Stimulated activated CD8-positive, alpha-beta memory T cell treated with anti-CD3 and anti-CD28 coated beads, Interleukin-4, amount 100 ng/mL, for 4 hours (primary cell): ENCODE measurements at places on chromosomes 7 and 10.
A peak's percentile ranks its signal among the peaks of the same experiment; 100 is the strongest.

DNA sequence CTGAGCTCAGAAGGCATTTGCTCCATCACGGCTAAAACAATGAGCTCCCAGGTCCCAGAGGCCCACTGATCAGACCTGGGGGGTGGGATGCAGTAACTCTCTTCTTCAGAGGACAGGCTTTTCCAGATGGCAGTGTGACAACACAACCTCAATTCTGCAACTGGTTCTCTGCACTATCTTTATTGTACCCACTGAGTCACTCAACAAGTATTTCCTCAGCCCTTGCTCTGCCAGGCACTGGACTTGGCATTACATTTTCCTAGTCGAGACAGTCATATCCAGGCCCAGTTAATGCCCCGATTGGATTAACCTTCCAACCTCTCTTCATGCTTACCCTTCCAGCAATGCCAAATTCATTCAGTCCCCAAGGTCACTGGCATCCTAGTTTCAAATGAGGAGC, 72.6 kb downstream of the JAZF1 start:
- no peak for DNase-seq

DNA sequence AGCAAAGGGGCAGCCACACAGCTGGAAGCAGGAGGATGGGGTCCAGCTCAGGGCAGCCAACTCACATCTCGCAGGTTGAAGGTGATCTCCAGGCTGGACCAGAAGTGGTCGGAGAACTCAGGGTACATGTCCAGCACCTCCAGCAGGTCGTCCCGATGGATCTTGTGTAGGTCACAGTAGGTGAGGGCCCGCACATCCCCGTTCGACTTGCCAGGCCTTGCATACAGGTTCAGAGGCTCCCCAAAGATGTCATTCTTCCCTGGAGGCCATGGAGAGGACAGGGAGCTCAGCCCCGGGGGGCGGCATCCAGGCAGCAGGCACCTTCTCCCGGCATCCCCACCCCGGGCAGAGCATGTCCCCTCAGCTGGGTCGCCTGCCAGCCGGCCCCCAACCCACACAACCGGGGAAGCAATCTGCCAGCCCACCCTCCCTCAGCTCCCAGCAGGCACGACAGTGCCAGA, 29.3 kb downstream of the KCNH2 start:
- no peak for DNase-seq

DNA sequence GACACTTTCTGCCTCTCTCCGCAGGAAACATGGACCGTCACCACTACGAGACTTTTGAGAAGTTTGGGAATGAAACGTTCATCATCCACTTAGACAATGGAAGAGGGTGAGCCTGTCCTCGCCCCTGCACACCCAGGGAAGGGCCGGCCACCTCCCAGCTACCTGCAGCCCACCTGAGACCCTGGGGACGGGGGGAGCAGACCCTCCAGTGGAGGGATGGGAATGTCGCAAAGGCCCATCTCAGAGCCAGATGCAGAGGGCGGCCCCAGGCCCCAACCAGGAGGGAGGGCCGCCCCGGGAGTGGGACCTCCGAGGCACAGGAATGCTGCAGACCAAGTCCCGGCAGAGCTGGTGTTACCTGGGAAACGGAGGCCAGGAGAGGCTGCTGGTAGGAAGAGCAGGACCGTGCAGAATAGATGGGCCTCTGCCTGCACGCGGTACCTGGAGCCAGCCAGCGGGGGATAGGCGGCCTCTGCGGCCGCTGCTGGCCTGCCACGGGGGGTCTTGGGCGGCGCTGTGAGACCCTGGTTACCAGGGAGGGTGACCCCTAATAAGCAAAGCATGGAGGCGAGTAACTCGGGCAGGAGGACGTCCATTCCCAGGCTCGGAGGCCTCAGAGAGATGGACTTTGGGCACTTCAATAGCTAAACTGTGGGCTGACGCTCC, 32.9 kb upstream of the FOXL3 start:
- DNase-seq = no peak

DNA sequence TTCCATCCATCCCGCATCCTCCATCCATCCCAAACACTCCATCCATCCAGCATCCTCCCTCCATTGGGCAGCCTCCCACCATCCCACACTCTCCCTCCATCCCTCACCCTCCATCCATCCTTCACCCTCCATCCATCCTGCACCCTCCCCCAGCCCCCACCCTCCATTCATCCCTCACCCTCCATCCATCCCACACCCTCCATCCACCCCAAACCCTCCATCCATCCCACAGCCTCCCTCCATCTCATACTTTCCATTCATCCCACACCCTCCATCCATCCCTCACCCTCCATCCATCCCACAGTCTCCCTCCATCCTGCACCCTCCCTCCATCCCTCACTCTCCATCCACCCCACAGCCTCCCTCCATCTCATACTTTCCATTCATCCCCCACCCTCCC, 60.4 kb downstream of the FOXI2 start:
- no peak for DNase-seq

GRCh38 chr7:19999681-20000080, 217.5 kb downstream of the MACC1 start:
- no peak for DNase-seq

DNA sequence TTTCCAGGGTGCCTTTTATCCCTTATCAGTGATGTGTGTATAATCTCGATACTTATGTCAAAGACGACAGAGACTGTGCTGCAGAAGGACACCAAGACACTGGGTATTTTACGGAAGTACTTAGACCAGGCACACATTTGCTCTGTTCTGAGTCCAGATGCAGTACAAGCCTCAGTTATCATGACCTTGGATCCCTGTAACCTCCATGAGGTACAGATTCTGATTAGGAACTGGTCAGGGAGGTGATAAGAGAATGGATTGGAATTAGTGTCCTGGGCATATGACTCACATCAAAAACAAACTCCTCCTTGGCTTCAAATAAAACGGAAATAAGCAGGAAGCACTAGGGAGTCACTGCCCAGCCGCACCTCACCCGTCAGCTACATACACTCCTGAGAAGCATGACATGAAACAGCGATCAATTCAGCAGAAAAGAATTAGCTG, 146.5 kb downstream of the SFMBT2 start:
- no peak for DNase-seq

DNA sequence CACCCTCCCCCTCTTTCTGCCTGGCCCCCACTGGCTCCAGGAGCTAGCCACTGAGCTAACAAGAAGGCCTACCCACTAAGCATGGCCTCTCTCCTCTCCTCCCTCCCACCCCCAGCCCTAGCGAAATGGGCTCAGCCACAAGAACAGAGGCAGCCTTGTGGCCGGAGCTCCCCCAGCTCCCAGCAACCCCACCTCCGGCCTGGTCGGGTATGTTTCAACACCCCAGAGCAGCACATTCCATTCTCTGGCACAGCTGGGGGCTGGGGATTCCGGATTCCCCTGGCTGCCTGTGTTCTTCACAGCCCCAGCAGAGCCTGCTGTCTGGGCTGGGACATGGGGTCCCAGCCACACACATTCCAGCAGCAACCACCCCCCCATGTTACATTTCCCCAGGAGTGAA, 9.0 kb downstream of the SFRP5 start:
- no peak for DNase-seq

DNA sequence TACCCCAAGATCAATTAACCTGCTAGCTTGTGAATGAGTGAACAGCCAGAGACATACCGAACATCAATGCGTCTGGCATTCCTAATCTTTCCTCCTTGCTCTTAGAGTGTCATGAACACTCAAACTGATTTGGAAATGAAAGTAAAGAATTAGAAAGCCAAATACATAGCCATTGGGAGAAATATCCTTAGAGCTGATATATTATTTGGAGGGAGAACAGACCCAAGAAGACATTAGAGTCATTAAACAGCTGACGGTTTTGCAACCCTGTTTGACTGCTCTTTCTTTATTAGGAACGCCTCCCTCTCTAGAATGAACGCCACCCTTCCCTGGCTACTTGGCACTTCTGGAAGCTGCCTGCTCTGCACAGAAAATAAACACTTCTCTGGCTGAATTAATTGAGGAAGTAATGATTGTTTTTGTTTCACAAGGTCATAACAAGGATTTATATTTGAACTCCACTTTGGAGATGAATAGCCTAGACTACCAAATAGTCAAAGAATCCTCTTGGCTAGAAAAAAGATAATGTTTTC, 42.8 kb downstream of the CTTNBP2 start:
- no peak for DNase-seq

GRCh38 chr10:31343551-31343950, 24.5 kb downstream of the ZEB1 start:
- DNase-seq = no peak

DNA sequence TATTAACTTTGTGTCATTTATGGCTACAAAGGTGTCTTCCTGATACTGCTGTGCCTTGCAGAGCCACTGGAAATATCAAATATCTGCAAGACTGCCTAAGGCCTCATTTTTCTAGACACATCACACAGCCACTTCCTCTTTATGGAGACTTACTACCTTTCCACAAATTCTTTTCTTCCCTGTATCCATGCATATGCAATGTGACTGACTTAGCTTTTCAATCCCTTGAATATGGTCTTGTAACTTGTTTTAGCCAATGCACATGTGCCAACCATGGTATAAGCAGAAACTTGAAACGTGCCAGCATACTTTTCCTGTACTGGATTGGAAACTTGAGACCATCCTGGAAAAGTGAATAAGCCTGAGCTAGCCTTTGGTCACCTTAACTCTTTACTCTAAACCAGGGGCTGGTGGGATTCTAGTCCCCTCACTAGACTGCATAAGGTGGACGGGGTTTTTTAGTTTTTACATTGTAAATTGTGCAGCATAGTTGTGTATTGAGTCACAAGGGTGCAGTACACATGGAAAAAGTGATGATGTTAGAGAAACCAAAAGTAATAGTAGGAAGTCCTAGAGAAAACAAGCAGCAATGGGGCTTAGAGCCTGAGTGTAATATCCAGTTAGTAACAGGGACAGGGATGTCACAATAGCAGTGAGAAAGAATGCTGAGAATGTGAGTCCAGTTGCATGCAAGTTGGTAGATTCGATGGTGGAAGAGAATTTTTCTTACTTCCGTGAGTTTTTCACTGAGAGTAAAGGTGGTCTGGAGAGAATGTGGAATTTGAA, 879.5 kb downstream of the SORCS1 start:
- no peak for DNase-seq

DNA sequence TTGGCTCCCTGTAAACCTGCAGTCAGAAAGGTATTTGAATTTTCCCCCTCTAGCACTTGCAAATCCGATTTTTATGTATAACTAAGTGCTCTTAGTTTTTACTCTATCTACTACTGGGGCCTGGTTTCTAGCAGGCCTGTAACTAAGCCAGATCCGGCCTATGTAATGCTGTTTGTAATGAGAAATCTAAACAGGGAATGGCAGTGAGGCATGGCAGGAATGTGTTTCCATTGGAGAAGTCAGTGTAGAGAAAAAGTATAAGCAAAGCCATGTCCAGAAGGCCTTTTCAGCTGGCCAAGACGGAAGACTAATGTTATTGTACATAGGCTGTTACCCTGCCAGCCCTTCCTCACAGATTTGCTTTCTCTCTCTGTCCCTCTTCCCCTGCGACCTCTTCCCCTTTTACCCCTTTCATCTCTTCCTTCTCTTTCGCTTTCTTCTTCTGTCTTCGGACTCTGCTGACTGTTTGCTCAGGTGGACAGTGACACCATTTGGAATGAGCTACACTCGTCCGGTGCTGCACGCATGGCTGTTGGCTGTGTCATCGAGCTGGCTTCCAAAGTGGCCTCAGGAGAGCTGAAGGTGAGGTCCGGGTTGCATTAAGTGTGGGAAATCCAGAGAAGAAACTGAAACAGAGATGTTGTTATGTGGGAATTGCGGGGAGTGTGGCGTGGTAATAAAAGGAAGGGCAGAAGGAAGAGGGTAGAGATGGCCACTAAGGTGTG, 297.5 kb downstream of the HDAC9 start:
- DNase-seq = no peak

DNA sequence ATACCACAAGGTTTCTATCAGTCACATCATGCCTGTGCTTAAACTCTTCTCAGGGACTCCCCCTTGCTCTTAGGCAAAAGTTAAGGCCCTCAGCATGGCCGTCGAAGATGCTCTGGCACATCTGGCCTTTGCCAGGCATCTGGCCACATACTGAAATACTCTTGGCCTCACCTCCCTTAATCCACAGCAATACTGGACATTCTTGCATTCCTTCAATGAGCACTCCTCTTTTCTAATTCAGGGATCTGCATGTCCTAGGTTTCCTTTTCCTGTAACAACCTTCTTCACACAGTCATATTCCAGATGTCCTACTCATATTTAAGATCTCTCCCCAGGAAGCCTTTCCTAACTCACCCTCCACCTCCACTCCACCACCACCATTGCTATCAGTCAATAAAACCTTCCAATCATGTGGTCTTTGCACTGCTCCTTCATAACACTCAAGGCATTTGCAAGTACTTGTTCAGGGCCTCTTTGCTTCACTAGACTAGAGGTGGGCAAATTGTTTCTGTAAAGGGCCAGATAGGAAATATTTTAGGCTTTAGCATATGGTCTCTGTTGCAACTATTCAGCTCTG, 216.6 kb downstream of the KCNMA1 start:
- DNase-seq = no peak

GRCh38 chr7:22989643-22990587, 24.0 kb downstream of the HYCC1 start:
- DNase-seq = no peak

GRCh38 chr7:117639966-117640365, 160.1 kb downstream of the CFTR start:
- DNase-seq = no peak

- no peak for DNase-seq
These were observed 4.0 kb upstream of the SMARCD3 start for GRCh38 chr7:151252561-151252835.

DNA sequence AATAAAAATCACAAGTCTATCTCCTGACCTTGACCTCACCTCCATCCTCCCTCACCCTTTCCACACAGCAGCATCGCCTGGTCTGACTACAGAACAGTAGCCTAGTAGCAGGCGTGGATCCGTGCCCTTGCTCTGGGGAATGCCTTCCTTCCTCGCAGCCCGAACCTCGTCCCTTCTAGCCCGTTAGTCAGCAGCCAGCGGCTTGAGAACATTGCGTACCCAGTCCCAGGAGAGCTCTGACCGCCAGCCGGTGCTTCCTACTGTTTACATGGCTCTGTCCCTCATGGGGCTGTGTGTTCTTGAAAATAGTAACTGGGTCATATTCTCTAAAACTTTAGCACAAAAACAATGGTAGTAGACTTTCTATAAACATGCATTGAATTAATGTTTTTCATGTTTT, 682.7 kb upstream of the IGFBP3 start:
- no peak for DNase-seq

DNA sequence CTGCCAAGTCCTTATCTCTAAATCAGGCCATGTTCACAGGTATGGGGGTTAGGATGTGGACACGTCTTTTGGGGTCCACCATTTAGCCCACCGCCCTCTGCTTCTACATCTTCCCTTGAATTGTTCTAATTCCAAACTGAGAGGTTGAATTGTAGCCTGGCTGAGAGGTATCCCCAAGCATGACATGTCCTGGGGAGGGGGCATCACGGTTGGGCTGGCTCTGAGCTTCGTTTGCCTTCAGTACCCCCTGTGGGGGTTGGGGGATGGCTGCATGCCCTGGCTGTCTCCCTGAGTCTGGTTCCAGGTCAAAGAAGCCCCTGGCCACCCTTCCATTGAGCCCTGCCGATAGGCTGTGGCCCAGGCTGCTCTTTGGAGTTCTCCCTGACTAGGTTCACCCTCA, 204.6 kb downstream of the GLRX3 start:
- no peak for DNase-seq

GRCh38 chr10:13706604-13707003, 119.8 kb downstream of the PRPF18 start:
- no peak for DNase-seq

GRCh38 chr10:5692461-5693358, 8.1 kb downstream of the TASOR2 start:
- DNase-seq = peak; percentile 67
